ENCODE measurements at places on chromosomes 7 and 10. TPM values are rescaled to one million over a fixed set of nuclear protein-coding genes. Genes with fewer than 3 reads are reported as not detected.

DNA sequence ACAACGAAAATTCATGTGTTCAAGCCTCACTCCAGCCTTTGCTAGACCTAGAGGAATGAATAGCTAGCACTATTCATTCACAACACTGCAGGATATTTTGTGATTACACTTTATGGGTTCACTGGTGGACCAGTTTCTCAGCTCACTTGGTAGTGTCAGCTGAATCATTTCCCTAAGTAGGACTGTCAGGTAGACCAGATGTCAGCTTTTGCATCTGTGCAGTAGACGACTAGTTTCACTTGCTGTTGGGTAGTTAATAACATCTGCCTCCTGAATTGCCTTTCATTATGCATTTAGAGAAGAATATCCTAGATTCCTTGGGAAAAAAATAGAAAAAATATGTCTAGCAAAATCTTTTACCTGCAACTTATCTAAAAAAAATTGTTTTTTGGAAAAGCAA lies 296.4 kb downstream of the ADARB2 start:
- no peak for DNase-seq

GRCh38 chr10:47440207-47440606 lies 43.7 kb downstream of the ANXA8 start:
- DNase-seq = no peak

DNA sequence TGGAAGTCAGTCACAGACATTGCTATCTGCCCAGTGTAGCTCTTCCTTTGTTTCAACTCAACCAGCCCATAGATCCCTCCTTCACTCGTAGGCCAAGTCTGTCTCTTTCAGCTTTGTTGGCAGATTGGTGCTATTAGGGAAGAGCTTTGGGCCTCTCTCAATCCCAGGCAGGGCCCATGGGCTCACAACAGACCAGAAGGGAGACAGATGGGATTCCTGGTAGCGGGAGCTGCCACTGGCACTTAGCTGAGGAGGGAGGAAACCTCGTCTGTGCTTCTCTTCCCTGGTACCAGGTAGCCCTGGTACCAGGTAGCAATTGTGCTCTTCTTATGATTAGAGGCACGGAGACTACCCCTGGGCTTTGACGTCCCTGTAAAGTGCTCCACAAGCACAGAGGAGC lies 592.0 kb downstream of the TYW1 start:
- DNase-seq = no peak

DNA sequence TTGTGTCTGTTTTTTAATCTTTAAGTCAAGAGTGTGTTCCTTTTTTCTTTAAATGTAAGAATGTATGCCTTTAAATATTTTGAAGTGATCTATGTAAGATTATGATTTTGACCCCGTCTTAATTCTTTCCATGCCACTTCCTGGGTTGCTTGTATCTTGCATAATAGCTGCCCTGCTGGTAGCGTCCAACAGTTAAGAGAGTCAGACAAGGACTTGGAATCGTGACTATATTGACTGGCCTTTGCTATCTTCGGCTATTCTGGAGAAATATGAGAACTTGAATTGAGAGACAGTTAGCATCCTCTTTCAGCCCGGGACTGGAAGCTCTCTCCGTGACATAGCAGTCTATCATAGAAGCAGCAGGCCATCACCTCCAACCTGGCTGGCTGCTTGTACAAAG lies 13.0 kb downstream of the NRP1 start:
- no peak for DNase-seq

DNA sequence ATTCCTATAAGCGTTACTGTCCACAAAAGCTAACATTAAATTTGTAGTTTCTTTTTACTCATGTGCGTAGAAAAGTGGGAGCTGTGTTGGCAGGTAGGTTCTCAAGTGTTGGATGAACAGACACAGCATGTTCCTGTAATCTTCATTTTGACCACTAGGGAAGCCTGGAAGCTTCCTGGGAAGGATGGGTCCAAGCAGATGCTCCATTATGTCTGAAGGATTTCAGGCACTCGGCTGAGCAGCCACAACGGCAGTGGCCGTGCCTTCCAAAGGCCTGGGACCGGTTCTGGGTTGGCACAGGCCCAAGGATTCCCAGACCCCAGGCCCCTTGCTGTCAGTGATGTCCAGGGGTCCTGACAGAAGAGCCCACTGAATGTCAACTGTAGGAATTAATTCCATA lies 386.3 kb downstream of the TNS3 start:
- no peak for DNase-seq

DNA sequence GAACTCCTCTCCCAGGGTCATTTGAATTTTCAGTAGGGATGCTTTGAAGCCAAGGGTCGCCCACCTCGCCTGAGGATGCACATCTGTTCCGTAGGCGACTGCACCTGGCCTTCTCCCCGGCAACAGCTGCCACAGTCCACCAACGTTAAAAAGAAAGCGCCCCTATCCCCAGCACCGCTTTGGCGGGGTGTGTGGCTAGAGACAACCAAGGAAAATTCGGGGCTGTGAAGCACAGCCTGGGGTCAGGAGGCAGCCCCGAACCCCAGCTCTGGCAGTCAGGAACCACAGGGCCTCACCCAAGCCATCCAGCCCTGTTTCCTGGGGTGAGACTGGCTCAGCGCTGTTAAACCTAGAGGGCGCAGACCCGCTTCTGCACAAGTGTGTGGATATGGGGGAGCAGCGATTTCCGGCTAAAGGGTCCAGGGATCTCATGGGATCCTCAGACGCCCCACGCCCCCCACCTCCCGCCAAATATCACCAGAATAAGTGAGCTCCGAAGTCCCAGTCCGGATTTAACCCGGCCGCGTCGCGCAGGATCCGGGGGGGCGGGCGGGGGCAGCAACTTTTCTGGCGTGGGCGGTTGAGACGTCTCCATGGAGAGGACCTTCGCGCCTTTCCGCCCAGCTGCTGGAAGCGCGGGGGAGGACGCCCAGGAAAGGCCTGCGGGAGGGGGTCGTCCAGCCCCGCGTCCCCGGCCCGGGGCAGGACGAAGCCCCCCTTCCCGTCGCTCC lies 822 bp downstream of the ZC3HAV1L start:
- peak; percentile 43 for DNase-seq

GRCh38 chr7:44185729-44186128 lies 3.5 kb downstream of the GCK start:
- DNase-seq = no peak

GRCh38 chr10:5719546-5719945 lies 34.9 kb downstream of the TASOR2 start:
- DNase-seq = no peak

GRCh38 chr10:121654021-121654545 lies 55.8 kb upstream of the FGFR2 start:
- DNase-seq = no peak

DNA sequence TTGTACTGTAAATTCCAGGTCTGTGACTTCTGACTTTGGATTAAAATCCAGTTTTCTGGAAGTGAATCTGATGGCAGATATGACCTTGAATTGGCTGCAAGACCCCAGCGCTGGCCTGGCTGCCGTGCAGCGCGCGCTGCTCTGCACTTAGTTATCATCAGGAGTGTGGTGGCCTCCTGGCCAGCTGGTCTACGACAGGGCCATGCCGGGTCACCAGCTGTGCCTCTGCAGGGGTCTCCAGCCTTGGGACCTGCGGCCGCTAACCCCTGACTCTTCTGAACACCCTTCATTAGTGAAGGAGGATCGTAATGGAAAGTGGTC lies 190.7 kb upstream of the SH2B2 start:
- no peak for DNase-seq

- DNase-seq = no peak
Measured at GRCh38 chr7:96887426-96887825, 117.9 kb upstream of the DLX6 start.

GRCh38 chr10:74923556-74923955 lies 97.2 kb downstream of the KAT6B start:
- DNase-seq = no peak

DNA sequence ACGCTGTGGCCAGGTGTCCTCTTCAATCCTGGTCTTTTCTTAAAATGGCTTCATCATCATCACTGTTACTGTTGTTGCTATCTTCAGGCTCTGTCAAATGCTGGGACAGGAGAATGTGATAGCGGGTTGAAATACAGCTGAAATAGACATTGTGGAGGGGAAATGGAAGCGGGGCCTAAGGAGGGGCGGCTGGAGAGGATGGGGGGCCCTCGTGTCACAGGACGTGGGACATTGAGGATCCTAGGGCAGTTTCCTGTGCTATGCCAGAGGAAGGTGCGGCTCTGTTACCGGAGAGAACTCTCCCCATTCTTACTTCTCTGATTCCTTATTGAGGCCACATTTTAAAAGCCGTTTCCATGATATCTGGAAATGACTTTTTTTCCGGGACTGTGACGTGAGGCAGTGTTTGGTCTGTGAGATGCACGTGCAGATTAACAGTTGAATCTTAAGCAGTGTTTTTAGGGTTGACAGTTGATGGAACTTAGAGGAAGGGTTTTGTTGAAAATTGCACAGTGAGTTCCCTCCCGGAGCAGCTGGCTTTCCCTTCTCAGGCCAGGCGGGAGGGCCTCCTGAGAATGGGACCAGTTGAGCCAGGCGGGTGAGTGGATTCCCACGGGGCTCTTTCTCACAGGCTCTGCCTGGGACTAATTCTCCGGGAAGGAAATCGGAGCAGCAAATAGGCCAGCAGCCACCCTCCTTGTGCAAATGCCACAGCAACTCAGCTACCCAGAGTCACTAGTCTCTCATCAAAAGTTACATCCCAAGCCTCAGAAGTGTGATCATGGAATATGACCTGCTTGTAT lies 125.2 kb downstream of the TACC2 start:
- no peak for DNase-seq

GRCh38 chr10:23525406-23525805 lies 86.5 kb downstream of the OTUD1 start:
- no peak for DNase-seq

DNA sequence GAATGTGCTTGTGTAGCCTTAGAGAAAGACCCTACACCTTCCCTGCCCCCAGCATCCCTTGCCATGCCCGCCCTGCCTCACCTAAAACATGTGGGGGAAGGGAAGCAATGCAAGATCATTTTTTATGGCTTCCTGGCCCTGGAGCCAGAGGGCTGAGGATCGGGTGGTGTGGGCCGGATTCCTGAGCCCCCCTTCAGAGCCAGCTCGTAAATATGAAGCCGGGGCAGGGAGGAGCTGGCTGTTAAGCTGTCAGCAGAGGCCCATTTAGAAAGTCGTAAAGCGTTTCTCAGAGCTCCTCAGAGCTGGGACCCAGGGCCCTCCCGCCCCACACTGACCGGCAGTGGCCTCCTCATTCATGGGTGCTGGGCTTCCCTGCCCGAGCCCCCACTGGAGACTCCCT lies 23.9 kb downstream of the UNC5B start:
- no peak for DNase-seq

DNA sequence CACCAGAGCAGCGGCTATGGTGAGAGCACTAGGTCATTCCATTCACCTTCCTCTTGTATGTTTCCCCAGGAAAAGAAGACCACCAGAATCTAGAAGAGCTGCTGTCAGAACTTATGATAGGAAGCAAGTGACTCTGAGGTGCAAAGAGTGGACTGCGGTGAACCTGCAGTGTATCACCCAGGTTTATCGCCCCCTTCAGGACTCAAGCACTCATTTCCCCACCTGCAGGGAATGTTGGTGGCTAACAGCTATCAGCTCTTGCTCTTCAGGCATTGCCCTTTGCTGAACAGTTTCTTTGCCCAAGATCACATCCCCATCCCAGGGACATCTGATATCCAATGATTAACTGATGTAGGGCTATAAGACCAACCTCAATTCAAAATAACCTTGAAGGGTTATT lies 66.3 kb upstream of the IL6 start:
- DNase-seq = no peak

DNA sequence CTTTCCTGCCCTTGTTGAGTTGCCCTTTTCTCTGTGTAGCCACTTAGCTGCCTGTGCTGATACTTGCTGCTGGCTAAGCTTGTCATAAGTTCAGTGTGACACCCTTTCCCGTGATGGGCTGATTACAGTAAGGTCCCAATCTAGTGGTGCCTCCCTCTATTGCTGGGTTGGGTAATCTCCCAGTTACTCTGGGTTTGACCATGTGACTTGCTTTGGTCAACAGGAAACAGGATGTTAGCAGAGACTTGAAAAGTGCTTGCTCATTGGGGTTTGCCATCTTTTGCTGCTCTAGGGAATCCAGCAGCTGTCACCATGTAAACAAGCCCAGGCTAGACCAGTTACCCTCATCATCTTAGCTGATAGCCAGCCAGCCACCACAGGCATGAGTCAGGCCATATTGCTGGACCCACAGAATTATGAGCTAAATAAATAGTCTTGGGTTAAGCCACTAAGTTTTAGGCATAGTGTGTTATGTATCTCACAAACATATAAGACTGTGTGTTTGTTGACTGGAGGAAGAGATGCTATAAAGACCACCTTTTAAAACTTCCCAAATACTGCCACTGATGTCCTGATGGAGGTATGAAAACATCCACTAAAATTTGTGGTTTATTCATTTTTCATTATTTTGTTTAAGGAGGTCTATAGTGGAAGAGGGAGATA lies 4.0 kb upstream of the LEP start:
- no peak for DNase-seq

DNA sequence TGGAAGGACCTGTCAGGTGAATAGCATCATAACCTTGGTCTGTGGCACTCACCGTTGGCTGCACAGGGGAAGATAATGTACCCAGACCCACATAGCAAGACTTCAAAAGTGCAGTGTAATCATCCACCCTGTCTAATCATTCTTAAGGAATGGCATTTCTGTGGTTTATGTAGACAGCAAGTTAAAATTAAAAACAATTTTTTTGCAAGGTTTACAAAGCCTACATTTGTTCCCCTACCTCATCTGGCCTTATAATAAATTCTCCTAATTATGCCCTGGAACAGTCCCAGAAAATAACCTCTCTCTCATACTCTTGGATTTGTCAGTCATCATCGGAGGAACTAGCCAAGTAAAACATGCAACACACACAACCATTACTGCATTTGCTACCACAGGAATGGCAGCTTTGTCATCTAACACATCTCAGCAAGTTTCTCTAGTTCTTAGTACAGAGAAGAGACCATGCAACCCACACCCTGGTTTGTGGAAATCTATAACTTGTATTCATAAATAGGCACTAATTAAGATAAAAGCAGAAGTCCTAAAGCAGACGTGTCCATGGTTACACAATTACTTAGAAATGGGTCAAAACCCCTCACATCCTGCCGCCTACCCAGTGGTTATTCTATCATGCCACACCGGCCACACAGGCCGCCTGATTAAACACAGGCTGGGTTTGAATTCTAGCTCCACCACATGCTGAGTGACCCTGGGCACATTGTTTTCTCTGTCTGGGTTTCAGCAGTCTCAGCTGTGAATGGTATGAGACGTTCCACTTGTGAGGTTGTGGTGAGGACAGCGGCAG lies 19.1 kb downstream of the ABLIM1 start:
- DNase-seq = no peak

- DNase-seq = no peak
Measured at GRCh38 chr7:69256634-69257081, 341.6 kb upstream of the AUTS2 start.

- DNase-seq = no peak
Measured at GRCh38 chr7:135966341-135967043, 10.7 kb downstream of the MTPN start.

CPA2 gene
- not detected for total RNA-seq

PIK3CG gene
- 2.2 TPM for total RNA-seq

PHKG1 gene
- total RNA-seq = 0.19 TPM

PAPOLB gene
- 0.08 TPM for total RNA-seq

NUTM2E gene
- total RNA-seq = not detected

IDE gene
- 31.3 TPM for total RNA-seq

ZP3 gene
- 0.47 TPM for total RNA-seq

DEPP1 gene
- 10.7 TPM for total RNA-seq

SPDYE1 gene
- total RNA-seq = not detected

TRIM73 gene
- total RNA-seq = 0.84 TPM
